T47D (cell line): ENCODE measurements at places on chromosomes 4 and X.

DNA sequence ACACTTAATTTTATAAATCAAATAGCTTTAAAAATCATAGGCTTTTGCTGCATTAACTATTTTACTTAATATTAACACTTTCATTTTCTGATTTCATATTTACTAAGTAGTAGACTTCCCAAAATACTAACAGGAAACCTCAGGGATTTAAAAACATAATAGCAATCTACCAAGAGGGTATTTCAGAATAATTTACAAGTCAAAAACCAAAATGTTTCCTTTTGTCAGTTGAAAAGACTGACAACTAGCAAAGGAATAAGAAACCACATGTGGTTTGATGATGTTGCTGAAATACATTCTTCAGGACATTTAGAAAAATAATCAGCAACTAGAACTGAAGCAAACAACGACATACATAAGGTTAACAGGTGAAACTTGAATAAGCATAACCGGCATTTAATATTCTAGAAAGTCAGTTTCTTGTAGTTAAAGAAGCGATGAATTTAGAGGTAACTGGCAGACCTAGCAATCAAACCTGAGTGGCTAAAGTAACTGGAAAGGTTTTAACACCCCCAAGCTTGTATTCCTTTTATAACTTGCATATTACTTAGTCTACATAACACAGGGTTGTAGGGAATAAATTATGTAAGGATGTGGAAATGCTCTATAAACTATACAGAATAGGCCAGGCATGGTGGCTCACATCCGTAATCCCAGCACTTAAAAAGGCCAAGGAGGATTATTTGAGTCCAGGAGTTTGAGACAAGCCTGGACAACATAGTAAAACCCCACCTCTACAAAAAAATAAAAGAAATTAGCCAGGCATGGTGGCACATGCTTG, 40.0 kb downstream of the DHX15 start:
- no peak for DNase-seq

GRCh38 chr4:19224820-19225219, 1026.9 kb upstream of the SLIT2 start:
- DNase-seq = peak; percentile 5

- no peak for DNase-seq
Measured at GRCh38 chrX:40479777-40480318, 100.9 kb upstream of the ATP6AP2 start.

- DNase-seq = no peak
Measured at GRCh38 chr4:24921491-24921890, 8.6 kb upstream of the CCDC149 start.

- no peak for DNase-seq
Measured at GRCh38 chr4:56305390-56305789, 81.9 kb downstream of the AASDH start.

DNA sequence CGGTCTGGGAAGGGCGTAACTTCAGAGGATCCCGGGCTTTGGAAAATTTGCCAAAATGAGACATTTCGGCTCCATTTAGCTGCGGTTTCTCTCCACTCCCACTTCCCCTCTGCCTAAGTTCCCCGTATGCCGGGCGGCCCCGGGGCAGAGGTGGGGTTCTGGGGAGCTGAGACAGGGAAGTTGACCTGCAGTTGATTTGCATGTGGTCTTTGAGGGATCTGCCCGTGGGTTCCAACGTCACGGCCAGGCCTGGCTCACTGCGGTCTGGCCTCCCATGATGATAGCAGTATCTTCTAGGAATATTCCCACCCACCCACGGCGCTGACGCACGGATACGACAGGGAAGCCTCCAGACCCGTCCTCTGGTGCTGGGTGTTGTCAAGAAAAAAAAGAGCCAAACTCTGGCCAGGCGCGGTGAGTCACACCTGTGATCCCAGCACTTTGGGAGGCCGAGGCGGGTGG, 27.3 kb upstream of the CRLF2 start:
- no peak for DNase-seq
